ENCODE measurements at places on chromosomes 2 and 18. TPM values are rescaled to one million over a fixed set of nuclear protein-coding genes. Genes with fewer than 3 reads are reported as not detected.

HOXD13 gene
- total RNA-seq = not detected

TMEM163 gene
- total RNA-seq = 1.9 TPM

GALNT5 gene
- under 0.01 TPM for total RNA-seq

MC4R gene
- not detected for total RNA-seq

GPR17 gene
- 0.30 TPM for total RNA-seq

THSD7B gene
- total RNA-seq = not detected

MPP4 gene
- total RNA-seq = 4.0 TPM
